ENCODE measurements at places on chromosomes 12 and 14.

GRCh38 chr12:60174476-60174875, 578.6 kb downstream of the SLC16A7 start:
- no peak for DNase-seq

DNA sequence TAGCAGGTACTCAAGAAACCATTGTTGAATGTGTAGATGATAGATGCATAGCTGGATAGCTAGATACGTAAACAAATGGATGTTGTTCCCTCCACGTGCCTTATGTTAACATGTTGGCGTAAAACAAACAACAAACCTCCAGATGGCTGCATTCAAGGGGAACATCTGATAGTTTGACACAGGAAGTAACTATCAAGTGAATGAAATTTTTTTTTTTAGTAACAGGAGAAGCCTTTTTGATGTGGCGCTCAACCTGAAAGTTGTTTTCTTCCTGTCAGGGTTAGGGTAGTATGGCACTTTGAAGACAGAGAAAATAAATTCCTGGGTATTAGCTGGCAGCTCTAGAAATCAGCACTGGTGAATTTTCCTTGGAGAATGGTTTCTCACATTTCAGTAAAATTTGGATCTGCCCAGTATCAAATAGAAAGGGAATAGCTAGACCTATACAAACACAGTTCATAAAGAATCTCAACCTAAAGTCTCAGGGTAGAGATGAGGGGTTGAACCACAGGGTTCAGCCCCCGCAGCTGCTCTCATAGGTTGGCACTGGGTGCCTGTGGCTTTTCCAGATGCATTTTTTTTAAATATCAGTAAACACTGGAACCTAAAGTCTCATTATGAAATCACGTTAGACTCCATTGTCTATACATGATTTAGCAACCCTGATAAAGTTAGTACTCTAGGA, 18.8 kb upstream of the RAP1B start:
- no peak for DNase-seq

GRCh38 chr12:49868952-49869815, 26.3 kb upstream of the BCDIN3D start:
- DNase-seq = no peak

GRCh38 chr12:68259318-68259940, 6.0 kb upstream of the IL22 start:
- DNase-seq = no peak

GRCh38 chr12:33944703-33945437, 77.4 kb upstream of the ALG10 start:
- DNase-seq = no peak

DNA sequence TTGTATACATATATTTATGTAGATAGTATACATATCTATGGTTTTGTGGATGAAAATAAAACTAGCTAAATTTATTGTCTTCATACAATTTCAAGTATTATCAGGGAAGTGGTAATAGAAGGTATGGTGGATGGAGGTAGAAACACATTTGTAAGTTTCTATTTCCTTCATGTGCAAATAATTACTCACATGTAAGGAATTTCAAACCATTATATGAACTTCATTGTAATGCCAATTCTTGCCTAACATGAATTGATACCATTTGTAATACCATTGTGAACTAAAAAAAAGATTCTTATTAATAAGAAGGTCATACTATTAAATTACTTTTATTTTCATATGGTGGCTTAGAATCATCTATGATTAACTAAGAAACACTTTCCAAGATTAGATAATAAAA, 20.1 kb upstream of the PPFIA2 start:
- DNase-seq = no peak

DNA sequence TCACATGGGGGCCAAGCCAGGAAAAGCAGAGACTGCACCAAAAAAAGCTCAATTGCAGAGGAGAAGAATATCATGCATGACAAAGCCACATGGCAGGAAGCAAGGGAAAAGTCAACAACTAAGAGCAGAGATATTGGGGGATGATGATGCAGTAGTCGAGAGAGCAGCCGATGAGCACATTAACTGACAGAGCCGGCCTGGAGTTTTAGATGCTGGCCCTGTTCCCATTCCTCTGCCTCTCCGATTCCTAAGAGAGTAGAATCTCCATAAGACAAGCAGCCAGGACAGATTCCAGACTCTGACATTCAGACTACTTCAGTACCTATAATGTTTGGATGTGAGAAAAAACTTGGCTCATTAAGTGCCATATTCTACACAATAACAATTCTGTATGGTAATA, 155.9 kb downstream of the KCNH5 start:
- DNase-seq = no peak

DNA sequence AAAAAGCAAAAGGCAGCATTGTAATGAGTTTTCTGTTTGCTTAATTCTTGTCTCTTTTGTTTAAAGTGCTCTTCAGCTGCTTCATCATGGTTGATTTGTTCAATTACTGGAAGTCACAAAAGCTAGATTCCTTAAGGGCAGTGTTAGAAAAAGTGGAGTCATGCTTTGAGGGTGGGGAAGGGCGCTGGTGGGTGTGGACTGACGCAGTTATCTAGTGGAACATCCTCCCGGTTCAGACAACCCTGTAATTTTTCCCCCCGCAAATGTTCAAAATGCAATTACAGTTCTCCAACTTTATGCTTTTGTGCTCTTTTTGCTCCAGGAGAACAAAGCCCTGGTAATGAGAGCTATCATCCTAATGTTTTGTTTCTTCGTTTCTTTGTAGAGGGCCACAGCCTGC, 2.1 kb downstream of the AKAP6 start:
- no peak for DNase-seq

DNA sequence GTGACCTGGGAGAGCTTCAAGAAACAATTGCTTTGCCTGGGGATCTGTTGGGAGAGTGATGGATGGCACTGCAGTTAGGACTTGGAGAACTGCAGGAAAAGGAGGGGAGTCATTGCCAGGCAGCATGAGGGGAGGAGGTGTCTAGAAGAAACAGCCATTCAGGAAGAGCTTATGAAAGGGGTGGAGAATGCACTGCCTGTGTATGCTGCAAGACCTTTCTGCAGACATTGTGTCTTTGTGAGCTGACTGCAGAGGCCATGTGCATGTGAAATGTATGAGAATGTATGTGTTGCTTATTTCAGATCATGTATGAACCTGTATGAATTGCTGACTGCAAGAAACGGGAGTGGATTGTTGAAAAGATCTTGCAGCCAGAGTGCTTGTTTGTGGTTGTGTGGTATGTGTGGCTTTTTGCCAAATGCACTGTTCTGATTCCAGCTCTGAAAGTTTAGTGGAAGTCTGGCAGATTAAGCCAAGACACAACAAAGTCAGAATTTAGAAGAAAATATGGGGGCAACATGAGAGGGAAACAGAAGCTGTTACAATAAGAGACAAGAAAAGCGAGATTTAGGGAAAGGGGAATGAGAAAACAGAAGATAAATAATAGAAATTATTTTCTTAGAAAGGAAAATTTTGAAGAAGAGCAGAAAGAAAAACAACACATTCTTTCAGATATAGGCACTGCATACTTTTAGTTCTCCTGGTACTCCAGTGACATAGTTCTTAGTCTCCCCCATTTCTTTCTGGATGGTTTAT, 9.8 kb upstream of the RIMKLB start:
- no peak for DNase-seq

- no peak for DNase-seq
These were observed 25.7 kb downstream of the RDH12 start for GRCh38 chr14:67727361-67727760.

GRCh38 chr12:26523708-26524150, 309.3 kb downstream of the ITPR2 start:
- DNase-seq = no peak

DNA sequence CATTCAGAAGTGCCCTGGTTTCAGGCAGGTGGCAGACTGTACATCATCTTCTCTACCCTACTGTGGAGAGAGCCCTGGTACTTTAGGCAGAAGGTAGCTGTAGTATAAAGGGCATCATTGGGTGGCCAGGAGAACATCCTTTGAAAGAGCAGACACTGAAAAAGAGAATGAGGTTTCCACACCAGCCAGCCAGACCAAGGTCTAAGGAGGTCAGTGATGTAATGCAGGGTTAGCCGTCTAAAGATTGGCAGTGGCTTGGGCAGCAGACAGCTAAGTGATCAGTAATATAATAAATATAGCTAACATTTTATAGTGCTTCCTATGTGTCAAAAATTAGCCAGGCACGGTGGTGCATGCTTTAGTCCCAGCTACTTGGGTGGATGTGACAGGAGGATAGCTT, 12.0 kb downstream of the ZBTB25 start:
- no peak for DNase-seq

DNA sequence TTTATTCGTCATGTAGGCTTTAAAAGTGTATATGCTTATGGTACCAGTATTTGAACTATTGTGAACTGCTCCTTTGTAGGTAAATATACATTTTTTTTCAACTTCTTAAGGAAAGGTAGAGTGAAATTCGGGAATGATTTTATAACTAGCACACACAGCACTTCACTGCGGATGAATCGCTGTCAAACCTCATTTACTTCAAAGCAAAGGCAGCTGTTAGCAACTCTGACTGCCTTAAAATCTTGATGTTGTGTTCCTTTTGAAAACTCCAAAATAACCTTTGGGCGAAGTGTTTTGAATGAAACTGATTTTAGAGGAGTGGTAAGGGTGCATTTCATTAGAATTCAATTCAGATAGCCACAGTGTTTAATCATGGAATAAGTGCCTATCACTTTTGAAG, 95.8 kb downstream of the GLT1D1 start:
- DNase-seq = no peak

DNA sequence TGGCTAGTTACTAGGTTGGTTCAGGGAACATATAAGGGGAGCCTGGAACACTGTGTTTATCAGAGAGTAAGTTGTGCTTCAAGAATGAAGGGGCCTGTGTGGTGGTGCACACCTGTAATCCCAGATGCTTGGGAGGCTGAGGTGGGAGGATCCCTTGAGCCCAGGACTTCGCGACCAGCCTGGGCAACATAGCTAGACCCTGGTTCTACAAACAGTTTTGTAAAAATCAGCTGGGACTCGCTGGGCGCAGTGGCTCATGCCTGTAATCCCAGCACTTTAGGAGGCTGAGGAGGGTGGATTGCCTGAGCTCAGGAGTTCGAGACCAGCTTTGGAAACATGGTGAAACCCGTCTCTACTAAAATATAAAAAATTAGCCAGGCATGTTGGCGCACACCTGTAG, 42.1 kb upstream of the GPR132 start:
- DNase-seq = no peak

- DNase-seq = no peak
These were observed 57.0 kb upstream of the GPHB5 start for GRCh38 chr14:63375769-63376168.

GRCh38 chr12:53750812-53751335, 905 bp downstream of the CISTR start:
- DNase-seq = no peak
